ENCODE measurements at places on chromosomes 7 and 10.

- DNase-seq = no peak
Observed at GRCh38 chr7:17586711-17587110, 288.3 kb downstream of the AHR start.

DNA sequence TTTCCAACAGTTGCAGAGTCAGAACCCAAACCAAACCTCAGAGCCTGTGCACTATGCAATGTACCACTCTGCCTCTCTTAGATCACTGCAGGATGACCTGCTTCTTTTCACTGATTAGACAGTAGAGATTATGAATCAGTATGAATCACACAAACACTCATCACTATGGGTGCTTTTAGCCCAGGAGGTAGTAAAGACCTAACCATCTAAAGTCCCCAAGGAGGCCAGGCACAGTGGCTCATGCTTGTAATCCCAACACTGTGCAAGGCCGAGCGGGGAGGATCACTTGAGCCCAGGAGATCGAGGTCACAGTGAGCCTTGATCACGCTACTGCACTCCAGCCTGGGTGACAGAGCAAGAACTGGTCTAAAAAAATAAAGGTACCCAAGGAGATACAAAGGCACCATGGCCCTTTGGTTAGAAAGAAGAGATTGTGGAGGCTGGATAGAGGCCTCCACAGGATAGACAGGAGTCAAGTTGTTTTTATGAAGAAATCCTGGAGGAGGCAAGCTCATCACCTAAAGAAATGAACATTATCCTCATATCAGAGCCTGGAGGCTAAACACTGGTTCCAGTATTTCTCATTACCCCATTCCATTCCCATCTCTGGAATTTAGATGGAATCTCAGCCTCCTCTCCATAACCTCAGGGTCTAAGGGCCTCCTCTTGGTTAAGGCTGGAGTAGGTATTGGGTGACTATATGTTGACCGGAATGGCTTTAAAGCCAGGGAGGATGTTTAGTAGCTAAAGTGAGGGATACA lies 12.9 kb downstream of the SEC31B start:
- no peak for DNase-seq

- no peak for DNase-seq
Observed at GRCh38 chr7:116145245-116145852, 65.0 kb upstream of the TES start.

GRCh38 chr7:79320741-79321473 lies 132.6 kb downstream of the MAGI2 start:
- DNase-seq = no peak

- DNase-seq = no peak
Observed at GRCh38 chr10:6022660-6023059, 39.5 kb downstream of the IL2RA start.

GRCh38 chr7:55016061-55016745 lies 2.6 kb upstream of the EGFR start:
- DNase-seq = no peak

Data from stimulated activated CD8-positive, alpha-beta memory T cell treated with anti-CD3 and anti-CD28 coated beads, Interleukin-2, amount 100 ng/mL, for 1 hour (primary cell).